ENCODE measurements at places on chromosomes 1 and 21.

- DNase-seq = peak; percentile 94
Measured at GRCh38 chr1:164611754-164612642, 53.0 kb downstream of the PBX1 start.

DNA sequence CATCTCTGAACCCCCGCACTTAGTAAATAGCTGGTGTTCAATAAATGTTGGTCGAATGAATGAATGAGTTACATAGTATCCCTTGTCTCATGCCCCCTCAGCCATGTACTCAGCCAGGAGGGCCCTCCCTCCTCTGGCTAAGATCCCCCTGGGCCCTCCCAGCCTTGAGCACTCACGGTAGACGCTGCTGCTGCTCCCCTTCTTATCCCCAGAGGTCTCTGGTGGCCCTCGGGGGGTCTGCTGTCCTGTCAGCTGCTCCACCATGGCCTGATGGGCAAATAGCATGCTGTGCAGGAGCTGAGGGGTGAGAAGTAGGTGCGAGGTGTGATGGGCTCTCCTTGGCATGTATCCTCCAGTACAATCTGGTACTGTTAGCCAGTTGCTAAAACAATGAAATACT is 1.9 kb downstream of the ETV3L start:
- DNase-seq = no peak

DNA sequence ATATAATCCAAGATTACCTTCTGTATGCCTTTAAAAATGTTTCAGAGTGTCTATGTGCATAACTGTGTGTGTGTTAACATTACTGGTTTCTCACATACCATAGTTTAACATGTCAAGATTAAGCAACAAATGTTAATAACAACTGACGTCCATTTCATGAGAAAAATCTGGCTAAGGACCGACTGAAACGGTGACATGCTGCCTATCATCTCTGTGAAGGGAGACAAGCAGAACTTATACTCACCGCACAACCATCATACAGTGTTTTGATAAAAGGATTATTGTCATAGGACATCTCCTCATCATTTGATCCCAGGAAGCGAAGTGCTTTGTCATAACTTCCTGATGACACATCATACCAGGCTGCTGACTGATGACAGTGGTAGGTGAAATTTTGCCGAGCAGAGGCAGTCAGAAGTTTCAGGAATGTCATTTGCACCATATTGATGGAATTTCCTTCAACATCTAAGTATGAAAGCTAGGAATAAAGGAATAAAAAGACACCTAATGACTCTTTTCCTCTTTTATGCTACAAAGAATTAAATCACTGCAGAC is 228.8 kb downstream of the COL11A1 start:
- peak; percentile 41 for DNase-seq

DNA sequence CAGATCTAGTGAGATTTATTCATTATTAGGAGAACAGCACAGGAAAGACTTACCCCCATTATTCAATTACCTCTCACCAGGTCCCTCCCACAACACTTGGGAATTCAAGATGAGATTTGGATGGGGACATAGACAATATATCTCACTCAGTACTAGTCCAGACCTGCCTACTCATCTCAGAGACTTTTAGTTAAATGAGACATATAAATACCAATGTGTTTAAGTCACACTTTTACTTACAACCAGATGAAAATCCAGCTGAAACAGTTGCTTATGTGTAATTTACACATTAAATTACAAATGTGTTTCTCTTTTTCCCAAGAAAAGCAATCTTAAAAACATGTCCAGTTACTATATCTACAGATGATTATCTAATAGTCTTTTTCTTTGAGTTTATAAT is 1145.6 kb downstream of the KCNT2 start:
- DNase-seq = no peak

DNA sequence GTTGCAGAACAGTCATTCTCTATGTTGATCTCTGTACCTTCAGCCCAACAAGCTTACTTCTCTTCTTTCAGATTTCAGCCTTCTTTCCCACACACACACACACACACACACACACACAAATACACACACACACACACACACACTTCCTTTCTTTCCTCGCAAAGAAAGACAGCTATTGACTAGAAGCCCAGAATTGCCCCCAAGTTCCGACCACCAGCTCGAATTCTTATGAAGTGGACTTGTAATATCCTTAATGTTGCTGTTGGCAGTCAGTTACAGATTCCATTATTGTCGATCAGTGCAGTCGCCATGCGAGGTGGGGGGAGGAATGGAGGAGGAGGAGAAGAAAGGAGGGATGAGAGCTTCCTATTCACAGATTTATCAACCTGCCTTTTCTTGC is 125.5 kb downstream of the CLEC20A start:
- peak; percentile 18 for DNase-seq

- DNase-seq = no peak
Measured at GRCh38 chr1:8629241-8630091, 188.0 kb downstream of the RERE start.

- peak; percentile 33 for DNase-seq
Measured at GRCh38 chr1:40606978-40607377, 58.5 kb downstream of the RIMS3 start.

DNA sequence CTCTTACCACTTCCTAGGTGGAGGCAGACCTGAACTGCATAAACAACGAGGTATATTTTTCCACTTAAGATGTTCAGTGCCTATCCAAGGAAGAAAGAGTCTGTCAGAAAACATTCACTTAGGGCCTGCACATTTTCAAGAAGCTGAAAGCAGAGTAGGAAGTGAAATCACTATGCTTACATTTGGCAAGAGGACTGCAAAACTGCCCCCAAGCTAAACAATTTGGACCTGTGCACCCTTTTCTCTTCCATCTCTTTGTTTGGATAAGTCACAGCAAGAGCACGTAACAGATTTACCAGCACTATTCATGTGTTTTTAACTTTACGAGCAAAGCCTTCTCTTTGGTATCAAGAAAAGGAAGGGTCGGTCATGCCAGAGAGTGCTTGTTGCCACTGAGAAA is 13.2 kb upstream of the BEND5 start:
- DNase-seq = no peak

- DNase-seq = no peak
Measured at GRCh38 chr1:79775402-79775801, 768.9 kb upstream of the ADGRL4 start.

GRCh38 chr21:33334824-33335223 is 10.1 kb downstream of the IFNAR1 start:
- DNase-seq = no peak

GRCh38 chr1:245475126-245475525 is 320.3 kb downstream of the KIF26B start:
- DNase-seq = peak; percentile 30

- no peak for DNase-seq
Measured at GRCh38 chr1:42189931-42190853, 25.6 kb upstream of the GUCA2A start.

- DNase-seq = no peak
Measured at GRCh38 chr1:80214888-80215540, 1208.5 kb upstream of the ADGRL4 start.

DNA sequence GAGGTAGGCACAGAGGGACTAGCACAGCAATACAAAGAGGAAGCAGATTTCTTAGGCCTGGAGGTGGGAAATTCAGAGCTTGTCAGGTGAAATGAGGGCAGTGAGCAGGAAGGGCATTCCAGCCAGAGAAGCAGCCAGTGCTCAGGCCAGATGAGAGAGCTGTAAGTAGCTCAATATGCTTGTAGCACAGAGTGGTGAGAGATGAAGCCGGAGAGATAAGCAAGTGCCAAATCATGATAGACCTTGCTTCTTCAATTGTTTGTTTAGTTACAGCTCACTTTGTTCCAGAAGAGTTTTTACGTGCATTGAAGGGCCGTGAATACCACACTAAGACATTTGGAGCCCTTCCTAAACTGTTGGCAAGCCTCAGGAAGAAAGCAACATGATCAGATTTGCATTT is 42.0 kb upstream of the ADAMTS1 start:
- DNase-seq = no peak

DNA sequence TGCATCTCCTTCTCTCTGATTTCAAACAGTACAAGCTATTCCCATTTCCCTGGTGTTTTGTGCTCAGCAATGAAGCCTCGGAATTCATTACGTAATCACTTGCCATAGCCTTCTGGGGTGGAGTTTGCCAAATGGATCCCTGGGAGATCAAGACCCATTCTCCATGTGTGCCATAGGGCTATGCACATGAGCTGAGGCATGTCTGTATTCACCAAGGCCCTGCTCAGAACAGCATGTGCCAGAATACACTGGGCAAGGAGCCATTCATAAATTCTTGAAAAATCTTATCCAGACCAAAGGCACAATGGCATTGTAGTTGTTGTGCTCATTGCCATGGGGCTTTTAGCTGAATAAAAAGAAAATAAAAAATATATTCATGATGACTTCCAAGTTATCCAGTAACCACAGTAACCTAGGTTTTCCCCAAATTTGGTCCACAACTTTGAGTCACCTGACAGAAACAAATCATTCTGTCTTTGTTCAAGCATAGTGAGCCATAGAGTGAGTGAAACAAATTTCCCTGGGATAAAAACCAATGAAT is 53.0 kb downstream of the CRB1 start:
- DNase-seq = peak; percentile 99

- DNase-seq = peak; percentile 76
Measured at GRCh38 chr21:15826147-15826780, 96.5 kb downstream of the USP25 start.

- DNase-seq = no peak
Measured at GRCh38 chr21:26783466-26784195, 61.6 kb downstream of the ADAMTS1 start.

DNA sequence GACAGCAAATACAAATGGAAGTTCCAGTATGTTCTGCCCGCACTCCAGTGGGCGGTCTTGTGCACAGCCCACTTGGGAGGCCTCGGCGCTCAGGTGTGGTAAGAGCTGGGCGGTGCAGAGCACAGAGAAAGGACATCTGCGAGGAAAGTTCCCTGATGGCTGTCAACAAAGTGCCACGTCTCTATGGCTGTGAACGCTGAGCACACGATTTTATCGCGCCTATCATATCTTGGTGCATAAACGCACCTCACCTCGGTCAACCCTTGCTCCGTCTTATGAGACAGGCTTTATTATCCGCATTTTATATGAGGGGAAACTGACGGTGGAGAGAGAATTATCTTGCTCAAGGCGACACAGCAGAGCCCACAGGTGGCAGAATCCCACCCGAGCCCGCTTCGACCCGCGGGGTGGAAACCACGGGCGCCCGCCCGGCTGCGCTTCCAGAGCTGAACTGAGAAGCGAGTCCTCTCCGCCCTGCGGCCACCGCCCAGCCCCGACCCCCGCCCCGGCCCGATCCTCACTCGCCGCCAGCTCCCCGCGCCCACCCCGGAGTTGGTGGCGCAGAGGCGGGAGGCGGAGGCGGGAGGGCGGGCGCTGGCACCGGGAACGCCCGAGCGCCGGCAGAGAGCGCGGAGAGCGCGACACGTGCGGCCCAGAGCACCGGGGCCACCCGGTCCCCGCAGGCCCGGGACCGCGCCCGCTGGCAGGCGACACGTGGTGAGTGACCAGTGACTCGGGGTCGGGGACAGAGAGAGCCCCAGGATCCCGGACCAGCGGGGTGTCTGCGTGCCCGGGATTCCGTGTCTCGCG is at the start of gene IL12RB2:
Gene IL12RB2, plus strand, starts transcription at position 623 of the 810 bp plus-strand sequence. CDS start 12,496 bp downstream, outside the sequence.
- DNase-seq = no peak

- peak; percentile 78 for DNase-seq
Measured at GRCh38 chr21:16587141-16587581, 857.4 kb downstream of the USP25 start.

GRCh38 chr21:33857846-33858666 is 57.5 kb downstream of the ATP5PO start:
- DNase-seq = no peak

DNA sequence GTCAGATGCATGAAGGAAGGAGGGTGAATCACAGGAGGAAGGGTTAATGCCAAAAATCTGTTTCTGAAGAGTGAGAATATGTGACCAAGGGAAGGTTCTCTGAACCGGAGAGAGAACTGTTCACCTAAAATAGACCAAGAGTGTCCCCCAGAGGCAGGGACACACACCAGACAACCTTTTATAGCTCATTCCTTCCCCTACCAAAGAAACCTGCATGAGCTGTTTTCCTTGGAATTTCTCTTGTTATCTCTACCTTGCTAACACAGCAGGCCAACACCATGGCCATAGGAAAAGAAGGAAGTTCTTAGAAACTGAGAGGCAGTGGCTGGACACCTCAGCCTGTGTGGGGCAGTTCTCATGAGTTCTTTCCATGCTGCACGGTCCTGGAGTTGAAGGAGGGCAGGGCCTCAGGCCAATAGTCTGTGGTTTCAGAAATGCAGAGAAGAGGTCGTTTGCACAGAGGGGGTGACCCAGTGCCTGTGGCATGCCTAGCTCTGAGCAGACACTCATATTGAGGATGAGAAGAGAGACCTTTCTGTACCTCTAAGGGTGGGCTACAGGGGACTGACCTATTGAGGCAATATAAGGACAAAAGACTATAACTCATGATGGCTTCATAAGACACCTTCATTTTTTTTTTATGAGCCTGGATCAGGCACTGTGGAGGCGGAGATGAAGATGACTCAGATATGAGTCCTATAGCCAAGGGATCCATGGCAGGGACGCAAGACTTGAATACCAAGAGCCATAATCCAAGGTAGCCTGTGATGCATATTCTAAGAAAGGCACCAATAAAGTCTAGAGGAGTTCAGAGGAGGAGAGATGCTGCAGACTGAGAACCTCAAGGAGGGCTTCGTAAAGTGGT is 39.4 kb downstream of the IGFN1 start:
- DNase-seq = peak; percentile 20

GRCh38 chr1:37792943-37793686 is 532 bp upstream of the MANEAL start:
- no peak for DNase-seq

- DNase-seq = peak; percentile 41
Measured at GRCh38 chr1:85198864-85199263, 2.0 kb downstream of the SYDE2 start.

GRCh38 chr1:73907051-73907450 is 290.9 kb downstream of the LRRIQ3 start:
- DNase-seq = no peak

GRCh38 chr21:35583566-35584216 is 476.6 kb downstream of the SETD4 start:
- no peak for DNase-seq

DNA sequence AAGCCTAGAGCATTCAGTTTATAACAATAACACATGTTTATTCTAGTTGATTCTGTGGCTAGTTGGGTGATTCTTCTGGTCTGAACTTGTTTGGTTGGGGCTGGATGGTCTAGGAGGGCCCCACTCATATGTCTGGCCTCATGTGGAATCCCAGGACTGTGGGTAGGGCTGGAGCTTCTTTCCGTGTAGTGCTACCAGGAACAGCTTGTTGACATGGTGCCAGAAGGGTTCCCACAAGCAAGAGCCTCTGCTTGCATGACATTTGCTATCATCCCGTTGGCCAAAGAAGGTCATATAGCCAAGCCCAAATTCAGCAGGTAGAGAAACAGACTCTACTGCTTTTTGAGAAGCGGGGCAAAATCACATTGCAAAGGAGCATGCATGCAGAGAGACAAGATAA is 67.6 kb upstream of the PPP2R5A start:
- no peak for DNase-seq
